ENCODE measurements at places on chromosomes 1 and 21.
A peak's percentile ranks its signal among the peaks of the same experiment; 100 is the strongest.

DNA sequence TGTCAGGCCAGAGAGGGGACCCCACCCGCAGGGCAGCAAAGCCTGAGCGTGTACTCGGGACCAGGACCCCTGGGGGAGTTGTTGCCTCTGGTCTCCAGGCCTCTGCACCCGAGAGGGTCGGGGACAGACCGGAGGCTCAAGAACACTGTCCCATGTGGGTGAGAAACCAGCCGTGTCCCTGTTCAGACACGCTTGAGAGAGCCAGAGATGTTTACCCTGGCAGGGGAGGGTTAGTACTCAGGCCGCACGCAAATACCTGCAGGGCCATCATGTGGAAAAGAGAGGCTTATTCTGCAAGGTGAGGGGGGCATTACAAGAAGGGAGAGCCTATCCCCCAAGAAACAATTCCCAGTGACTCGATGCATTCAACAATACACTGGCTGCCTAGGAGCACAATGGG, 74.0 kb upstream of the ARHGEF16 start:
- DNase-seq, result no peak

- no peak for DNase-seq
Measured at GRCh38 chr1:156838972-156839371, 19.9 kb downstream of the INSRR start.

DNA sequence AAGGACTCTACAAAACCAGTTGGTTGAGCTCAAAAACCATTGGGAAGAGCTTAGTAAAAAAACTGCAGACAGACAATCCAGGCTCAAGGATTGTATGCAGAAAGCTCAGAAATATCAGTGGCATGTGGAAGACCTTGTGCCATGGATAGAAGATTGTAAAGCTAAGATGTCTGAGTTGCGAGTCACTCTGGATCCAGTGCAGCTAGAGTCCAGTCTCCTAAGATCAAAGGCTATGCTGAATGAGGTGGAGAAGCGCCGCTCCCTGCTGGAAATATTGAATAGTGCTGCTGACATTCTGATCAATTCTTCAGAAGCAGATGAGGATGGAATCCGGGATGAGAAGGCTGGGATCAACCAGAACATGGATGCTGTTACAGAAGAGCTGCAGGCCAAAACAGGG, 104.0 kb upstream of the BMP8A start:
- DNase-seq, result peak; percentile 74

- DNase-seq, result peak; percentile 29
Measured at GRCh38 chr1:182185842-182186756, 124.6 kb upstream of the ZNF648 start.

DNA sequence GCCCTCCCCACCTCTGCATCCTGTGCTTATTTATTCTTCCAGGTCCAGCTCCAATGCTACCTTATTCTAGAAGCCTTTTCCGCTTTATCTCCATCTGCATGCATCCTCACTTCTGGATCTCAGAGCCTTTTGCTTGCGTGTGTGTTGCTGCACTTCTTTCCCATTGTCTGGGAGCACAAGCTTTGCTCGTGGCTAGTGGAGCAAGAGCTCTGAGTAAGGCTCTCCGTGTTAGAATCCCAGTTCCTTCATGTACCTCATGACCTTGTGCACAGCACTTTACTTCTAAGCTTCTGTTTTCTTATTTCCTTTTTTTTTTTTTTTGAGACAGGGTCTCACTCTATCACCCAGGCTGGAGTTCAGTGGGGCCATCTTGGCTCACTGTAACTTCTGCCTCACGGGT, 140.0 kb upstream of the POU3F1 start:
- no peak for DNase-seq

DNA sequence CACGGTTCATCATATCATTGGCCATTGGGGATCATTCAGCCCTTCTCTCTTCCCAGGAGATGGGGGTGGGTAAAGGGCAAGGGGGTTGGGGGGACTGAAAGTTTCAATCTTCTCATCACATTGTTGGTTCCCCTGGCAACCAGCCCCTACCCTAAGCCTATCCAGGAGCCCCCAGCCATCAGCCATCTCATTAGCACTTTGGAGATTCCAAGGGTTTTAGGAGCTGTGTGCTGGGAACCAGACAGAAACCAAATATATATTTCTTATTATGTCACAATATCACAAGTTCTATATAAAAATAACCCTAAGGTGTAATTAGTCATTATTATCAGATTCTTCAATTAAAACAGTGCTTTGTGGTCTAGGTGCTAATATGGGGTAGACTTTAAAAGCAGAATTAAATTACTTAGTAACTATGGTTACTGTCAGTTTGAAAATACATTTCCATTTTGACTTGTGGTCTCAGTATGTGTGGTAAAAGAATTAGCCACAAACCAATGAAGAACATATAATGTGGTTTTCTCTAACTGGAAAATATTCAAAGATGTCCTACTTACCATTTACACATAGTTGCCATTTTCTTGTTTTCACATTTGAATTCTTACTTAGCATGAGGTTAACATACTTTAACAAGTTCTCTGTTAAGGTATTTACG, 28.1 kb downstream of the IL23R start:
- no peak for DNase-seq

GRCh38 chr1:31756578-31756977, 7.6 kb downstream of the ADGRB2 start:
- DNase-seq, result no peak

DNA sequence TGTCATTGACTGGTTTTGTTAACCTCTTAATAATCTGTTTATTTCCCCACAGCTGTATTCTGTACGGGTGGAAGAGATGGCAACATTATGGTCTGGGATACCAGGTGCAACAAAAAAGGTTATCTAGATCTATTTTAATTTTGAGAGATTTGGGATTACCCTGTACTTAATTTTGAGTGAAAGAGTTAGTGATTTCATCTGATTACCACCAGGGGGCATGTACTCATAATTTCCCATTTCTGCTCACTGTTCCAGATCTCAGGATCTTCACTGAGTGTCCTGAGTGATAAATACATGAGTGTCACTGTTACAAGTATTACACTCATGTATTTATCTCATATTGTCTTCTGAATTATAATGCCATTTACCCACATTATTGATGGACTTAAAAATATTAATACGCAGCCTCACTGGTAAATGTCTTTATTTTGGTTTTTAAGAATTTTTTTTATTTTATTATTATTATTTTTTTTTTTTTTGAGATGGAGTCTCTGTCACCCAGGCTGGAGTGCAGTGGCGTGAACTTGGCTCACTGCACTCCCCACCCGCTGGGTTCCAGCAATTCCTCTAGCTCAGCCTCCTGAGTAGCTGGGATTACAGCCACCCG, 27.4 kb downstream of the DTL start:
- peak; percentile 27 for DNase-seq

DNA sequence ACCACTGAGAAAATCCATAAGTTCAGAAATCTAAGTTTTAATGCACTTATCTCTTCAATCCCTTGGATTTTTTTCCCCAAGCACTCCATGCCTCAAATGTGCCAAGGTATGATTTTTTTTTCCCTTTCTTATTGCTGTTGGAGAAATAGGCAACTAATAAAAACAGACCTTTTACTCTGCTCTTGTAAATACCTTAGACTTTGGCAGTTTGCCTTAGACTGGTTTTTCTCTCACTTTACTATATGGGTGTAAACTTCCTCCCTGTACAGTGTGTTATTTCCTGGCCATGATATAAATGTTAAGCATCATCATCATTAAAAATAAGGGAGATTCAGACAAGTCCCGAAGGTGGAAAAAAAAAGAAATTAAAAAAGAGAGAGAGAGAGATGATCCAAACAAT, 65.7 kb downstream of the LRRC8C start:
- DNase-seq, result no peak

GRCh38 chr1:51312718-51313117, 17.6 kb downstream of the TTC39A start:
- no peak for DNase-seq

GRCh38 chr21:36089946-36090345, 20.1 kb downstream of the CBR1 start:
- DNase-seq, result no peak

DNA sequence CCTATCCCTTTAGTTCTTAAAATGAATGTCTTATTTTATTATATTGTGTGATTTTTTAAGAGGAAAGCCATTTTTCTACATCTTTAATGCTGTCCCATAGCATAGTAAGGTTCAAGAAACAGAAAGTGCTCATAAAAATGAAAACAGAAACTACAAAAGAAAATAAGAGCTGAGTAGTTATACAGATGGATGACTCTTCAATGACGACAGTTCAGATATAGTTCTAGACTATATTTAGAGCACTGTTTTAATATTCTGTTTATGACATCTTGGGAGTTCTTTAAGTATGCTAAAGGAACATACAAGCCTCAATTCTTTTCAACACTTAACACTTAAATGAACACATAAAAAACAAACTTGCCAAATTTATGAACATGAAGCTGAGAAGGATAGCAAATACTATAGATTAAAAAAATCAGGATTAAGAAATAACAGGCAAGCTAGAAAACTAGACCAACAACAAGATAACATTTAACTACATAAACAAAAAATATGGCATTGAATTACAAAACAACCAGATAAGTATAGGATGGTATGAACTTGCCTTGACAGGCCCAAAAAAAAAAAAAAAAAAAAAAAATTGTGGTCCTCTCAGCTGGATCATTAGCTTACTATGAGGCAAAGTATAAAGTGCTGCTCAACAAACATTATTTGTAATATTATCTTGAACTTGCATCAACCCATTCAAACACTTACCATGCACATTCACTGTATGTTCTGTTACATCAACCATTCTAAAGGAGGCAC, 87.9 kb downstream of the ZZZ3 start:
- DNase-seq, result no peak

DNA sequence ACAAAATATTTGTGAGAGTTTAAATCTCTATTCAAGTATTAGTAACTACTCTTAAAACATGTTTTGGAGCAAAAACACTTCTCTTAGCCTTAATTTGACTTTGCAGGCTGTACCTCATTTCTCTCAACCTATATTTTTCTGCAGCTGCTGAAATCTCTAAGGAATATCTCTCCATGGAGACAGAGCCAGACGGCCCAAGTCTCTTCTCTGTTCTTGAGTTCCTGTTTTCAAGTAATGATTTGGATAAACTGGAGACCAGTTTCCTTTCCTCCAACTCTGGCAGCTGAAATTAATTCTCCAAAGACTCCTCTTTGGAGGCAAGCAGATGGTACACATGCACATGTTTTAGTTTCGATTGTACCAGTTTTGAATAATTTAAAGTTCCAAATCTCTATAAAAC, 659.7 kb upstream of the NEGR1 start:
- DNase-seq, result no peak

DNA sequence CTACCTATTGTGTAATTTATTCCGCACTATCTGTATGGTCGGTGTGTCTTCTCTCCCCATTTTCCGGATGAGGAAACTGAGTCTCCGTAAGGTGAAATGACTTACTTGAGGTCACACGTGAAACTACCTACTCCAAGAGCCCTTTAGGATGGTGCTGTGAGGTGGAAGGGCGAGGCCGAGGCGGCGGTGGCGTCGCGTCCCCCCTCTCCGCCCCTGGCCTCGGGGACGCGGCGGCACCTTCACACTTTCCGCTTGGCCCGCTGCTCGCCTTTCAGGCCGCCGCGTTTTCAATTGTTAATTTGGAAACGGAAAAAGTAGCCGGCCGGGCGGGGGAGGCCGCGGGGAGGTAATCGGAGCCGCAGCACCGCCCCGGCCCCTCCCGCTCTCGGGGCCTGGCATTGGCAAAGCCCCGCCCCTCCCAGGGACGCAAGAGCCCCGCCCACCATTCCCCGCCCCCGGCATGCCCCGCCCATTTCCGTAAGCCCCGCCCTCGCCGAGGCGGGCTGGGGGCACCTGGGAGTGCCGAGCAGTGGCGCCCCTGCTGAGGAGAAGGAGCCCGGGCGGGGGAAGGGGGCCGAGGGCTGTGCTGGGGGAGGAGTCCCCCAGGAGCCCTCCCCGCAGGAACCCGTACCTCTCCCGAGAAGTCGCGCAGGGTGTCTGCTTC, 18.6 kb downstream of the KCNQ4 start:
- DNase-seq, result peak; percentile 48

GRCh38 chr1:235892202-235892601, 25.5 kb upstream of the LYST start:
- DNase-seq, result no peak

DNA sequence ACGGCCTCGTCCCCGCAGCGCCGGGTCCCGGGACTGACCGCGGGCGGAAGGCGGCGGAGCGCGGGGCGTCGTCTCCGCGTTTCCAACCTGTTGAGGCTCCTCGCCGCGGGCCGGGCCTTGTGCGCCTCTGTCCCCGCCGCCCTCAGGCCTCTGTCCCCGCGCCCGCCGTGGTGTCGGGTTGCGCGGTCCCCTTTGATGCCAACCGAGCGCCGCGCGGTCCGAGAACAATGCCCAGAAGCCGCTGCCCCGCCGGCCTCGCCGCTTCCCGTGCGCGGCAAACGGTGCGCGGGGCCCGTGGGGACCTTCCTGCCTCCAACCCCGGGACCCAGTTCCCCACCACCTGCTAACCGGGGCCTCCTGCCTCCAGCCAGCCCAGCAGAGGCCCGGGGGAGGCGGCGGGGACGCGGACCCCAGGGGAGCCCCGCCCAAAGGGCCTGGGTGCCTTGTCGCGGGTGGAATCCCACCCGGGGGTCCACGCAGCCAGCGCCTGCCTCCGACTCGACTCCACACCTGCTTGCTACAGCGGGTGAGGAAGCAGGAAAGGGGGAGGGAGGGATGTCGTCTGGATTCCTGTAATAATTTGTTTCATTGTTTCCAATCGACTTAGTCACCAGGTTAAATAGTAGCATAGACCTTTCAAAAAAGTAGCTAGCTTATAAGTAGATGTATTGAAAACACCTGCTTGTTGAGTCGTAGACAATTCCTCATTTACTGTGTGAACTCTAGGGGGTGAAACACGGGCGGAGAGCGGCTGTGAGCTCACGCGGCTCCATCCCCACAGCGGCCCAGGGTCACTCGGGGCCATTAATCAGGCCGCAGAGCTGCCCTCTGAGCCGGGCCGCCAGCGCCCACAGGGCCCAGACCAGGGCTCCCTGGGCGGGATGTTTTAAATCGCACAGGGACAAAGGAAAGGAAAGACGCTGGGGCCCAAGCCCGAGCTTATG, 1.1 kb downstream of the COL18A1 start:
- no peak for DNase-seq

DNA sequence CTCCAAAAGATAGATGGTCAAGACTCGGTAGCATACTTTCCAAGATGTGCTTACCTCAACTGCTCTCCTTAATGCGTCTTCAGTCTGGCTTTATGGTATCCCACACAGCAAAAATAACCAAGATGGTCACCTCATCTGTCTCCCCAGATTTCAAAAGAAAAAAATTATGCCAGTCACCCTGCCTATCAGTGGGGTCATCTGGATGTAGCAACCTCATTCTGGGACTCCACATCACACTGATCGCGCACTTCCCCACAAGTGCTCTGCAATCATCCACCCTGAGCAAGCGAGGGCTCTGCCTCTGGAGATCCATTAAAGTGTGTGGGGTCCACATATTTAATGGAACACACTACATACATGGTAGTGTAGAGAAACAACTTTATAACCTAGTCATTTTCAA, 42.5 kb downstream of the ACBD3 start:
- no peak for DNase-seq

DNA sequence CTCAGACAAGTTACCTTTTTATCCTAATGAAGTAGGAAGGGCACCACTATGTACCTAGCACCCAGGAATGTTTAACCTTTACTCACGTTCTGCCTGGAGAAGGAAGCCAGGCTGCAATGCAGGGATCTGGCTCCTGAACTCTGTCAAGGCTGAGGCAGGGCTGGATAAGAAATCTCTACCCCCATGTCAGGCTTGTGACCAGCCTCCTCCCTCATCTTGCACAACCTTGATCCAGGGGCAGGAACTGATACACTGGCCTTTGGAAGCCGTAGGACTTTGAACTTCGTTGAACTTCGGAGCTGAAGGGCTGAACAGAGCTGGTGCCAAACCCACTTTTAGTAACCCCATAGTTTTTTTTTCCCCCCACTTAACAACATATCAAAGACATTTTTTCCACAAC, 8.0 kb upstream of the AKR1A1 start:
- no peak for DNase-seq

- no peak for DNase-seq
Measured at GRCh38 chr1:248892590-248892989, 13.4 kb upstream of the PGBD2 start.

Data from fibroblast of skin of left quadriceps (primary cell).